ENCODE measurements at places on chromosomes 6 and 20.

GRCh38 chr20:53316206-53316937 lies 277.3 kb downstream of the ZNF217 start:
- DNase-seq = no peak

DNA sequence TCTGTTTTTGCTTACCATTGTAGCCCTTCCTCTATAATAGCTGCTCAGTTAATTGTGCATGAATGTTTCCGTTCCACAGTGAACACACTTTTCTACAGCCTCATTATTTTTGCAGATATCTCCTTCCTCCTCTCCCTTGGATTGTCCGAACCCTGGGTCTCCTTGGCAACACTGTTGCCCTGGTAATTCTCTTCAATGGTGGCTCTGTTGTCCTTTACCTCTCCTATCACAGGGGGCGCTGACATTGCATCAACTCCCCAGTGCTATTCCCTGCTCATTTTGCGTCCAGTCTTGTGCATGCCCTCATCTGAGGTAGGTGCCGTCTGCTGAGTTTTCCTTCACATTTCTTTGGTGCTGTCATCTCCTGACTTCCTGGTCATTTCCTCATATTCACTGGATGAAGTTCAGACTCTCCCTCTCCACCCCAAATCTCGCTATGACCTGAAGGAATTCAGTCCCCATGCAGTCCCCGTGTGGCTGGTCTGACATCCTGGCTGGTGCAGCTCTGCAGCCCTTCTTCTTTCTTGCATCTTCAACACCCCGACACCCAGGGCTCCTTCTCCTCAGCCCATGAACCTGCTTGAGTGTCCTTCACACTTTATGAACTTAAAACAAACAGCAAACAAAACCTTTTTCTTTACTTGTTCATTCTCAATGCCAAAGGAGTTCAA lies 21.1 kb downstream of the PHACTR2 start:
- no peak for DNase-seq

DNA sequence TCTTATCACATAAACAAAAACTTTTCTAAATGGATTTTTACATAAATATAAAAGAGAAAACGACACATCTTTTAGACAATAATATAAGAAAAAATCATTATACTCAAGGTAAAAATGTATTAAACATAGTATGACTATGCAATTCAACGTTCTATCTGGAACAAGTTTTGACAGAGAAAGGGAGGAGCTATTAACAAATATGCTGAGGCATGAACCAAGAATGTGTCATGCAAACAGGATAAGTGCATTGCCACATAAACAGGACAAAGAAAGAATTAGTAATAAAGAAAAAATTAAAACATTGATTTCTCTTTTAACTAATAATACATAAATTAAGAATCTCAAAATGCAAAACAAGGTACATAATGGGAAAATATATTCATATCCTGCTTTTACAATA lies 1353.4 kb upstream of the GJE1 start:
- DNase-seq = no peak

- no peak for DNase-seq
Measured at GRCh38 chr20:24643731-24644626, 174.6 kb downstream of the SYNDIG1 start.

- DNase-seq = no peak
Measured at GRCh38 chr6:135850882-135851281, 619 bp upstream of the PDE7B start.

- no peak for DNase-seq
Measured at GRCh38 chr6:150336299-150336698, 32.5 kb upstream of the IYD start.

DNA sequence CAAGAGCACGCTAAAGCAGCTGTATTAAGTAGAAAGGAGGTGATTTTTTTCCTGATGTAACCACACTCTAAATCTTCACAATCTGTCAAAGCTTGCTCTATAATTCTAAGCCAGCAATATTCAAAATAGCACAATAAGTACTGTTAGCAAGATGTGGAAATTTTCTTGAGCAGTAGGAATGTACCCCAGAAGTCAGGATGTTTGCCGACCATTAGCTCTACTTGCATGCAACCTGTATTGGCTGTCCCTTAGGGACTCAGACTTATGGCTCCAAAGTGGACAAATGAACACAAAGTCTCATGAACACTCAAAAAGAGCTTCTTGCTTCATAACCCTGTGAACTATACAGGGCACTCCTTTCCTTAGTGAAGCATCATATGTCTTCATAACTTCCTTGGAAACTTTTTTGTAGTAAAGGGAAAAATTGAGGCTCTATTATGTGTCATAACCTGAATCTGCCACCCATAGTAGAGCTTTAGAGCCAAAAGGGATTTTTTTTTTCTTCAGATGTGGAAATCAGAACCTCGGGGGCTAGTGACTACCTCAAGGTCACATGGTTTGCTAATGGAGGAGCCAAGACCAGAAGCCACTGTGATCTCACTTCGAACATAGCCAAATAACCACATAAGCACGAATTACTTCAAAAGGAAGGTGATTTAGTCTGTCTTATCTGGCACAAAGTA lies 54.5 kb downstream of the ADGRG6 start:
- no peak for DNase-seq
